T-helper 22 cell (primary cell): ENCODE measurements at places on chromosomes 7 and 10.

- no peak for DNase-seq
These were observed 55.7 kb upstream of the COL1A2 start for GRCh38 chr7:94338921-94339371.

DNA sequence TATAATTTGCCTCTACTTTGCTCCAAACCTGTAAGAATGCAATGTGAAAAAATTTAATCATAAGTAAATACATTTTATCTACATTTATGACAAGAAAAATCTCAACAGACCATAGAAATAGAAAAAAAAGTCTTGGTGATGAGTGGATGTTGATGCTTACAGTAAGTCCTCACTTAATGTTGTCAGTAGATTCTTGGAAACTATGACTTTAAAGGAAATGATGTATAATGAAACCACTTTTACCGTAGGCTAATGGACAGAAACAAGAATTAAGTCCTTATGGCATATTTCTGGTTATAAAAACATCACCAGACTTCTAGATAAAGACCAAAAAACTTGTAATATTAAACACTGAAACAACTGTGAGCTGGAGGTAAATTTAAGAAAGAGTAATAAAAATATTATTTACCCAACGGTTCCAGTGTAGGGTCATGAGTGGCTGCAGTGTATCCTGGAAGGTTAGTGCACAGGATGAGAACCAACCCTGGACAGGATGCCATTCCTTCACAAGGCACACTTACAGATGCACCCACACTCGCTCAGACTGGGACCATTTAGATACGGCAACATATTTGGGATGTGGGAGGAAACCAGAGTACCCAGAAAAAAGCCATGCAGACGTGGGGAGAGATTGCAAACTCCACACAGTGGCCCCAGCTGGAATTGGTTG lies 76.3 kb downstream of the GLCCI1 start:
- no peak for DNase-seq

- DNase-seq, result no peak
These were observed 24.6 kb downstream of the PRR15 start for GRCh38 chr7:29588212-29588611.

GRCh38 chr7:47404010-47404409 lies 177.9 kb downstream of the TNS3 start:
- no peak for DNase-seq
